ENCODE measurements at places on chromosomes 4 and X. TPM values are rescaled to one million over a fixed set of nuclear protein-coding genes. Genes with fewer than 3 reads are reported as not detected.

DNA sequence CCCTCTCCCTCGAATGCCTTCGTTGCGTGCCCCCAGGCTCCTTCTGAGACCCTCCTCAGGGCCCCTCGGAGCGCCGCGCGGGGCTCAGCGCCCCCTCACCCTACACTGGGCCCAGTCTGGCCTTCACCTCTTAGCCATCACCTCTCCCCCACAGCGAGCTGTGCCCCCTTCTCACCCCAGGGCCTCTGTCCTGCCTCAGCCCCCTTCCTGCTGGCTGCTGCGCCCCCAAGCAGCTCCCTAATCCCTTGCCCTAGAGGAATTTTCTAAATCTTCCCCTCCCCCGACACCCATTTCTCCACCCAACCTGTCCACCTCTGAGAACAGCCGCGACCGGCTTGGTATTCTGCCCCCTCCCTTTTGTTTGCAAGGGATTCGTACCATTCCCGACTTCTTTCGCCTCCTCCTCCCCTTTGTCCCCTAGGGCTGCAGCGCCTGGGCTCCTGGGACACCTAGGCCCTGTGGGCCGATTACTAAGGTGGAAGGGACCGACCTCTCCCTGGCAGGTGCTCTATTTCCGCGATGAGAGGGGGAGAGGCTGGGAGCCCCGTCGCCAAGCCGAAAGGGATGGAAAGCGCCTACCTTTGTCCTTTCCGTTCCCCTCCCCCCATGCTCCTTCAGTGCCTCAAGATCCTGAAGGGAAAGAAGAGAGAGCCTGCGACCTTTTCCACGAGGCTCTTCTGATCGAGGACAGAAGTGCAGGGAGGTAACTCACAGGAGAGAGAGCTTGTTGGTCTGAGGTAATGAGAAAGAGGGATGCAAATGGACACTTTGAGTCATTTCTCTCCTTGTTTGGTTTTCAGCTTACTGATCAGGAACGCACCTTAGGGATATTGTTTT, 10.9 kb downstream of the DLG3 start:
- DNase-seq: no peak

- no peak for DNase-seq
Observed at GRCh38 chr4:22554670-22555069, 38.8 kb upstream of the ADGRA3 start.

- no peak for DNase-seq
Observed at GRCh38 chrX:154032160-154032559, 12.5 kb upstream of the IRAK1 start.

DNA sequence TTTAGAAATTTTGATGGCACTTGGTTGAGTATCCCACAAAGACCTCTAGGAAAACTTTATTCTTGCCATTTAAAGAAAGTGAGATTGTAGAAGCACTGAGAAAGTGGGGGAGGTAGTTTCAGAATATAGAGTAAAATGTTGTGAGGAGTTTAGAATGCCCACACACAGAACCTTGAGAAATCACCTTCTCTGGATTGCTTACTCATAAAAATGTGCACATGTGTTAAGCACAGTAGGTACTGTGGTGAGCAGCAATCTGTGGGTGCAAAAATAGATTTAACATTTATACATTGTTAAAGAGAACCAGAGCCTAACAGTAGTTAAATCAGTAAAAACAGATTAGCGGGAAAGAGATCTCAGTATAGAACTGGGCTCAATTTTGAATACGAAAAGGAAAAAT, 201.2 kb upstream of the NWD2 start:
- no peak for DNase-seq

ETNPPL gene
- polyA plus RNA-seq: 0.32 TPM

- no peak for DNase-seq
Observed at GRCh38 chr4:168716406-168717129, 219.7 kb downstream of the PALLD start.

GRSF1 gene
- 40.2 TPM for polyA plus RNA-seq

DNA sequence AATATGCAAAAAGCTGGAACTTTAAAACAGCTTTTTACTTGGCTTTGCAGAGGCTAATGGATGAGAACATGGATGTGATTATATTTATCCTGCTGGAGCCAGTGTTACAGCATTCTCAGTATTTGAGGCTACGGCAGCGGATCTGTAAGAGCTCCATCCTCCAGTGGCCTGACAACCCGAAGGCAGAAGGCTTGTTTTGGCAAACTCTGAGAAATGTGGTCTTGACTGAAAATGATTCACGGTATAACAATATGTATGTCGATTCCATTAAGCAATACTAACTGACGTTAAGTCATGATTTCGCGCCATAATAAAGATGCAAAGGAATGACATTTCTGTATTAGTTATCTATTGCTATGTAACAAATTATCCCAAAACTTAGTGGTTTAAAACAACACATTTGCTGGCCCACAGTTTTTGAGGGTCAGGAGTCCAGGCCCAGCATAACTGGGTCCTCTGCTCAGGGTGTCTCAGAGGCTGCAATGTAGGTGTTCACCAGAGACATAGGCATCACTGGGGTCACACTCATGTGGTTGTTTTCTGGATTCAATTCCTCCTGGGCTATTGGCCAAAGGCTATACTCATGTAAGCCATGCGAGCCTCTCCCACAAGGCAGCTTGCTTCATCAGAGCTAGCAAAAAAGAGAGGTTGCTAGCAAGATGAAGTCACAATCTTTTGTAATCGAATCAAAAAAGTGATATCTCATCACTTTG, 15.6 kb downstream of the TLR8 start:
- DNase-seq: no peak

DNA sequence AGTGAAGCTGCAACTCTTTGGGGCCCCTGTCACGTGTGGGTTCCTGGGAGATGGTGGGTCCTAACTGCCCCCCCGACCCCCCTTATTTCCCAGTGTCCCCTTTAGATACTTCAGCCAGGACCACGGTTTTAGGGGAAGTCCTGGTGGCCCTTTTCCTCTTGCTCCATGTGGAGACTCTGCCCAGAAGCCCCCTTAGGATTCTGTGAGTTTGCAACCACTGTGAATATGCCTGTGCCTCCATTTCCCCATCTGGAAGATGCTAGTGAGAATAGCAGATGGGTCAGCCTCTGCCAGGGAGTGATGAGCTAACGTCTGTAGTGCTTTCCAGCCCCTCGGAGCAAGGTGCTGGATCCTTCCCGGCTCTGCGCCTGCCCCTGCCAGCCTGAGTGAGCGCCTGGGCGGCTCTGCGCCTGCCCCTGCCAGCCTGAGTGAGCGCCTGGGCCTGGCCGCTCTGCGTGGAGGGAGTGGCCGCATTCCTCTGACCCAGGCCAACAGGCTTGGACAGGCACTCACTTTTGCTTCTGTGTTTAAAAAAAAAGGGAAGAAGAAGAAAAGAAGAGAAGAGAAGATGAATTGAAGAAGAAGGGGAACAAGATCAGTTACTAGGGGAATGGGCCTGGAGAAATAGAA, 6.7 kb upstream of the CITED1 start:
- DNase-seq: no peak

NDNF gene
- polyA plus RNA-seq: 32.6 TPM

- no peak for DNase-seq
Observed at GRCh38 chrX:52839137-52839536, 28.1 kb downstream of the XAGE5 start.

CLDN34 gene
- polyA plus RNA-seq: 0.12 TPM

FAT1 gene
- 20.5 TPM for polyA plus RNA-seq

DNA sequence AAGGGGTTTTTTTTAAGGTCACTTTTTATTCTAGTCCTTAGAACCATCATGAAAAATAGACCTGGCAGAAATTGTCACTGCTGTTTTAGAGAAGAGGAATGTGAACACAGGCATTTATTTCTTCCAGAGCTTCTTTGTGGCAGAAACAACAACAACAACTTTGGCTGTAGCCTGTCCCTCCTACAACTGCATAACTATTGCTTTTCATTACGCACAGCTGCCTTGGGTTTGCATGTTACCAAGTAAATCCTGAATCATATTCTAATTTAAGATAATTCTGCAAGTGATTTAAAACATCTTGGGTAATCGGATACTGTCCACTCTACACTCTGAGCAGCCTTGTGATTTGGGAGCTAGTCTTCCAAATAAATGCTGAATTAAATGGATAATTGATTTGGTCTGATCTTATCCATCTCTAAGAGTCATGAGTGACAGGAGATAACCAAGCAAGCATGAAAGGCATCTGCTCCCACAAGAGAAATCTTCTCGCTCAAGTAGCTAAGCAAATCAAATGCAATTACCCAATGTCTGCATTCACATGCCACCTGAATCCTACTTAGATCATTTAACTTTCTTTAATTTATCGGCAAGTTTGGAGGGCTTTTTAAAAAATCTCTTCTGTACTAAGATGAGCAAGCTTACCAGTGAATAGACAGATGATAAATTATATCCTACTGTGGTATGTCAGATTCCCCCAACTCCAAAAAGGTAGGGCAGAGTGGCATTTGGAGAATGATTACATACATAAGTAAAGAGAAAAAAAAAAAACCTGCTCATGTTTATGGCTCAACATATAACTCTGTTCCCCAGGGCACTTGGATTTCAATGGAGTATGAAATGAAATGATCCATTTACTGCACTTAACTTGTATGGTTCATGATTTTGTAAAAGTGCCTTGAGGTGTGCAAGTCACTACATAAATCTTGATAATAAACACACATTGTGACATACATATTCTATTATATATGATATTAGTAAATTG, 73.6 kb downstream of the EGF start:
- DNase-seq: no peak

- no peak for DNase-seq
Observed at GRCh38 chr4:92387459-92388069, 83.8 kb downstream of the GRID2 start.

- DNase-seq: no peak
Observed at GRCh38 chr4:36322921-36323354, 41.5 kb downstream of the DTHD1 start.

GRCh38 chrX:1529756-1530155, 7.2 kb downstream of the P2RY8 start:
- DNase-seq: no peak

DNA sequence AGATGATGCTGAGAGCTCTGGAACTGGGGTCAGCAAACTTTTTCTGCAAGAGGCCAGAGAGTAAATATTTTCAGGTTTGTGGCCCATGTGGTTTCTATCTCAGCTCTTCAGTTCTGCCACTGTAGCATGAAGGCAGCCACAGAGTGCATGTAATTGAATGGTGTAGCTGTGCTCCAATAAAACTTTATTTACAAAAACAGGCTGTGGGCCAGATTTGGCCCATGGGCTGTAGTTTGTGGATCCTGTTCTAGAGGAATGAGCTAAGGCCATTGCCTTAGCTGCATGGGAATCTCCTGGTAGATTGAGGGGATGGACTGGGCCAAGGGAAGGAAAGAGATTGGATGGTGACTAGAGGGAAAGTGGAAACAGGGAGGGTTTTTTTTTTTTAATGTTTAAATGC, 36.8 kb downstream of the CLCN4 start:
- DNase-seq: no peak

DNA sequence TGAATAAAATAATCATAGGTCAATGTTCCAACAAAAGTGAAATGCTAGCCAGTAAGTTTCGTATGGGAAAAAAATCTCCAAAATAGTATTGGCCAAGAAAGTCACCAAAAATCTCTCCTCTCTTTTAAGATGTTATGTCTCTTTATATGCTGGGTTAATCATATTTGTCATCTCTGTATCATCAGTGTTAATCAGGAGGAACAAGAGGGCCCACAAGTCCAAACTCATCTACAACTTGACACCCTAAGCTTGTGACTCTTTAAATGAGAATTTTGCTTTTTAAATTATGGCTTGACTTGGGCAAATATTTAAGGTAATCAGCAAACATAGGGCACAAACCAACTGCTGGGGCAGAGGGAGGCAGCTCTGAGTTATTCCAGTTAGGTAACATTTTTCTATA, 75.5 kb downstream of the AMMECR1 start:
- no peak for DNase-seq

- DNase-seq: no peak
Observed at GRCh38 chr4:80070880-80071603, 2.0 kb downstream of the ANTXR2 start.

AREG gene
- 6.7 TPM for polyA plus RNA-seq

DNA sequence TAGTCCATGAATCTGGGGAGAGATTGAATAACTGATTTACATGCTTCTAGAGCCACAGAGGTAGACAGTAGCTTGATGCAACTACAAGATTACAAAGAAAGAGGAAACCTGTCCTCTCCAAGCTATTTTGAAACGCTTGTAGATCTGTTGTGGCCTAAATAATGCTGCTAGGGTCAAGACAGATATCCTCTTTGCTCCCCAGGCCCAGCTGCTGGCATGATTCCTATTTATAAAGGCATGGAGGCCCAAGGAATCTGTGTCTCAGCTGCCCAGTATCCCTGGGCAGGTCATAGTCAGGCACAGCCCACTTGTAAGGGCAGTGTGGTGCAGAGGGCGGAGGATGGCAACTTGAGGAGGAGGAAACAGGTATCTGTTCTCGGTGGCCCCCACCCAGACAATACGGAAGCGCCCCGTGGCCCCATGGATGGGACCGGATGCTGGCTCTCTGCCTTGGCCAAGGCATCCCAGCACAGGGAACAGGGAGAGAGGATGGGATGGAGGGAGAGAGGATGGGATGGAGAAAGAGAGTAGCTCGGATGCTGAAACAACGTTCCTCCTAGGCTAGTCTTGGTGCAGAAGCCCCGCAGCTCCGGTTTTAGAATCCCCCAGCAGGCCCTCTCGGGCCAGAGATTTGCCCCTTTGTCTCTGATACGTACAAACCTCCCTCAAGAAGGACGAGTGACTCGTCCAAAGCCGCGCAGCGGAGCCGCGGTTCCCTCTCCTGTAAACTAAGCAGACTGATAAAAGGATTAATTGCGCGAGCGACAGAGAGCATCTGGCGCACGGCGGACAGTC, 767 bp upstream of the SMIM20 start:
- DNase-seq: peak; percentile 64

DNA sequence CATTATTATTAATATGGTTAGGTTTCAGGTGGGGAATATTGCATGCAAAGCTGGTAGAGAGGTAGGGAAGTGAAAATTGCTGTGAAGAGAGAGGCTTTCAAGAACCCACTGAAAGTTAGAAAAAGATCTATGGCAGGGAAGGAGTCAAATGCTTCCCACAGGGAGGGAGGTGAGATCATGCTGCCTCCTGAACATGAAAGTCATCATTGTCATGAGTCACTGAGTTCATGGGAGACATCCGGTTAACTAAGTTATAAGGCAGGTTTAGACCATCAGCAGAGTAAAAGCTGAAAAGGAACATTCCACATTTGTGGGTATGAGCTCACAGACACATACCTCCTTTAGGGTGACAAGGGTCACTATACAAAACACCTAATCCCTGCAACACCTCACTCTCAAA, 16.2 kb downstream of the GATB start:
- no peak for DNase-seq

GRCh38 chrX:38817004-38817703, 15.9 kb downstream of the MID1IP1 start:
- peak; percentile 74 for DNase-seq

BGN gene
- 81.6 TPM for polyA plus RNA-seq

GRCh38 chr4:128957459-128957858, 135.9 kb downstream of the SCLT1 start:
- DNase-seq: no peak

RGN gene
- polyA plus RNA-seq: 49.4 TPM

PDCL2 gene
- polyA plus RNA-seq: not detected
